NCI-H460 (cell line): ENCODE measurements at places on chromosomes 3 and 15.

DNA sequence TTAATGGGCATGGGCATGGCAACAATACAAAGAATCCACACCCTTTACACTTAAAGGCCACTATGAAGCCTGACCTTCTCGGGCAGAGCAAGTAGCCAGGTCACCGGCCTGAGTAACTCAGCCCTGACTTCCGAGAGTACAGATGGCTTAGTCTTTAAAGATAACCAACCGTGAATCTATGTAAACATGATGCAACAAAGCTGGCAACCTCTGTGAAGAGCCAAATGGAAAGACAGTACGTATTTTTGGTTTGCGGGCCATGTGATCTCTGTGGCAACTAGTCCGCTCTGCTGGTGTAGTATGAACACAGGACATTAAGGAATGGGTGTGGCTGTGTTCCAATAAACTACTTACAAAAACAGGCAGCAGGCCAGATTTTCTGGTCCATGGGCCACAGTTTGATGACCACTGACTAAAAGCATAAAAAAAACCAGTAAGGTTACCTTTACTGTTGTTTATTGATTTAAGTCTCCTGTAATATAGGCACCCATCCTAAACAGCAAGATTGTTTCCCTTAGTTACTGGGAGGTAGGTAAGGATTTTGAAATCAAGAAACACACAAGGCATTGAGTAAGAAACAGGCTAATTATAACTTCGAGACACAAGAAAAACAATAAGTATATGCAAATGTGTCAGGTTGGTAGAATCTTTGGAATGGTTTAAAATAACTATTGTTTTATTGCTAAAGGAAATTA, 14.5 kb downstream of the RIOX2 start:
- DNase-seq = no peak

- DNase-seq = no peak
Observed at GRCh38 chr3:9099702-9100512, 136.6 kb upstream of the RAD18 start.

- DNase-seq = no peak
Observed at GRCh38 chr3:157104928-157105652, 54.9 kb downstream of the CCNL1 start.

DNA sequence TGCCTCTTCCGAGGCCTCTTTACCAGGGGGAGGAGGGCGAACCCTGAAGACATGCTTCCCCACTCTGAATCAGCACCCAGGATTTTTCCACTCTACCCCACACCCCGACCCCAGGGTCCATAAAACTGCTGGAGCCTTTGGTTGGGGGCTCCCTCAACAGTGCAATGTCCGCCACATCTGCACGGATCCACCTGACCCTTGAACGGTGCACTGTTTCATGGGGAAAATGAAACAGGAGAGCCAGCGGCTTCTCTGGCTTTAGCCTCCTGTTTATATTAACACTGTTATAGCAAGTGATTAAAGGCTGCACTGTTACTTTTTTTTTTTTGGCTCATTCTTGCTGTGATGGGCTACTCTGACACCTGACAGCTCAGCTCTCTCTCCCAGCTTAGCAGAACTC, 124.1 kb upstream of the DLG1 start:
- no peak for DNase-seq

- no peak for DNase-seq
Observed at GRCh38 chr3:188055388-188055787, 98.6 kb upstream of the LPP start.

GRCh38 chr3:10625323-10625722, 119.9 kb upstream of the ATP2B2 start:
- no peak for DNase-seq

- no peak for DNase-seq
Observed at GRCh38 chr3:133595341-133595740, 21.9 kb downstream of the CDV3 start.

GRCh38 chr3:31522152-31522551, 10.6 kb upstream of the STT3B start:
- no peak for DNase-seq
